Amniotic stem cell (primary cell): ENCODE measurements at places on chromosomes 4 and X.

DNA sequence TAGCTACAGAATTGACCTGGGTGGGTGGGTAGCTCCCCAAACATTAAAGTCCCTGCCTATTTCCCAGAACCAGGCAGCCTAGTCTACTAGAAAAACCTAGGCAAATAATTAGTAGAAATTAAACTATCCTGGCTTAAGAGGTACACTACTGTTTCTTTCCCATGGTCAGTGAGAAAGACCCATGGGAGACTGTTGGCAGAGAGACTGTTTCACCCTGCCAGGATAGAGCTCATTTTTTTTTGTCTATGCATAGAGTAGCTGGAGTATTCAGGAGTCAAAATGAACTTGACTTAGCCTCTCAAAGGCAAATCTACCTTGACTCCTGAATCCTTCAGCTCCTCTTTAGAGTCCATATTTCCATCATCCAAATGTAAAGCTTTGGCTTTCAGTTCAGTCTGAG is 107.0 kb upstream of the AR start:
- DNase-seq, result no peak

DNA sequence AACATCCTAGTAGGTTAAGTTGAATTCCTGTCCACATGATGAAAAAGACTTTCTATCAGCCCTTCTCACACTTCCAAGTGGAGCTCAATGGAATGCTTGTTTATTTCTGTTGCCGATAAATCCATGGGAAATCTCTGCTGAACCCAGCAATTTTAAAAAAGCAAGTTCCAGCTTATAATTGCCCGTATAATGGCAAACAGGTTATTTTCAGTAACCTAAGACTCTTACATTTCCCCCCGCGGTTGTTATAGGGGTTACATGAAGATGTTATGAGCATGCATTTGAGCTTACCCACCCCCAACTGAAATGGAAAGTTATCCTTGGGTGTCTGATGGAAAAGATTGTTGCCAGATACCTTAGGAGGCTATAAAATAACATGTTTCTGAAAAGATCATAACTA is 136.2 kb downstream of the PALLD start:
- DNase-seq, result no peak

- DNase-seq, result peak; percentile 44
Measured at GRCh38 chr4:30719454-30720020, 632 bp upstream of the PCDH7 start.

DNA sequence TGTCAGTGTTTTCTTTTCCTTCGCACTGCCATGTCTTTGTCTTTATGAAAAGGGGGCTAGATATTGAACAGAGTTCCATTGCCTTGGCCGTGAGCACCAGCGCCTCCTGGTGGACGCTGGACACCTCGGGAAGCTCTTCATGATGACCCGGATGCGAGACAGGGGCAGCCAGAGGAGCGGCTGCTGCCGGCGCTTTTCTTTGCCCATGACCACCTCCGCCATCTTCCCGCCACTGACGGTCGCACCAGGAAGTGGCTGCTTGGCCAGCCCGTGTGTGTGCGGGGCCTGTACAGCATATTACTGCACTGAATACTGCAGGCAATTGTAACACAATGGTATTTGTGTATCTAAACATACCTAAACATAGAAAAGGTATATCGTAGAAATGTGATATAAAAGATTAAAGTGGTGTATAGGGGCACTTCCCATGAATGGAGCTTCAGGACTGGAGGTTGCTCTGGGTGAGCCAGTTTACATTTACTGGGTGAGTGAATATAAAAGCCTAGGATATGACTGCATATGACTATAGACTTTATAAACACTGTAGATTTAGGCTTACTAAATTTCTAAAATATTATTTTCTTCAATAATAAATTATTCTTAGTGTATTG is 15.8 kb upstream of the GRIA2 start:
- no peak for DNase-seq

GRCh38 chr4:89242216-89242615 is 65.4 kb downstream of the GPRIN3 start:
- DNase-seq, result no peak

DNA sequence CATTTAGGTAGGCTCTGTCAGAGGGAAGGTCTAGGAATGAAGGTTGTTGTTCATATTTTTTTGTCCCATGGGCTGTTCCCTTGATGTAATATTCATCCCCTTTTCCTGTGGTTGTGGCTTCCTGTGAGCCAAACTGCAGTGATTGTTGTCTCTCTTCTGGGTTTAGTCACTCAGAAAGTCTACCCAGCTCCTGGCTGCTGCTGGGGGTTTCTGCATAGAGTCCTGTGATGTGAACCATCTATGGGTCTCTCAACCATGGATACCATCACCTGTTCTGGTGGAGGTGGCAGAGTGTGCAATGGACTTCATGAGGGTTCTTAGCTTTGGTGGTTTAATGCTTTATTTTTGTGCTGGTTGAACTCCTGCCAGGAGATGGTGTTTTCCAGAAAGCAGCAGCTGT is 122.8 kb downstream of the ZC4H2 start:
- DNase-seq, result no peak

DNA sequence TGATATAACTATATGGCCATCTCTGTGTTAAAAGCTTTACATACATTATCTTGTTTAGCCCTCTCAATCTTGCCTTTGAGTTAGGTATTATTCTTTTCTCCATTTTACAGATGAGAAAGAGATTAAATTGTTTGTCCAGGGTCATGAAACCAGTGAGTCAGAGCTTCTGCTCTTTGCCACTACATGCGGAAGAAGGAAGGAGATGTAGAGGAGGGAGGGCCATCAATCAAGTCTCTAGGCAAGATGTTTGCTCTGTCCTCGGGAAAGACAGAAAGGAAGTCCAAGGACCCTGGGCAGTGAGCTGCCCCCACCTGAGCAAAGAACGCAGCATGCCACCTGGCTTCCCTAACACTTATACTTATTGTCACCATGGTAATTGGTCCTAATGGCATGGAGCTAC is 133.7 kb upstream of the IL1RAPL2 start:
- DNase-seq, result no peak

DNA sequence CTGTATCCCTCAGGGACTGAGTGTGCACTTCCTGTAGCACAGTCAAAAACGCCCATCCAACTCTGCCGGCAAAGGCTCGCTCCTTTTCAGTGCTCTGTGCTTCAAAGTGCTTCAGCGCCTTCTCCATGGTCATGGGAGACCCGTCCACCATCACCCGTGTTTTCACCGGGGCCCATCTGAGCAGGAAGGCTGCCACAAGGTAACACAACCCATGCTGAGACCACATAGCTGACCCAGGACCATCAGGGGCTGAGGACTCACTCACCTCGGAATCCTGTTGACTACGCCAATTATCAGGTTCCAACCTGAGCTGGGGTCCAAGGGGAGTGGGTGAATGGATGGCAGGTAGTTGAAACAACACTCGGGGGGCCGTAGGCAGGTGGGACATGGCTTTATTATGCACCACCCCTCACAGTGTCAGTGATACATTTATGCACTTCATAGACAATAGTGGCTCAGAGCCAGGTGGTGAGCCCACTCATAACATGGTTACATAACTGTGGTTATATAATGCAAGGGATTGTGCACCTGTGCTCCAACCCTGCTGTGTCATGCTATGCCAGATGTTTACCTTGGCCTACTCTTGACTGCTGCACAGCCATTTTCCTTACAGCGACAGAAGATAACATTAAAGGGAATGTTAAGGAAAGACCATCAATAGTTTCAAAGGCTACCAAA is 227.8 kb downstream of the ADGRL3 start:
- no peak for DNase-seq

DNA sequence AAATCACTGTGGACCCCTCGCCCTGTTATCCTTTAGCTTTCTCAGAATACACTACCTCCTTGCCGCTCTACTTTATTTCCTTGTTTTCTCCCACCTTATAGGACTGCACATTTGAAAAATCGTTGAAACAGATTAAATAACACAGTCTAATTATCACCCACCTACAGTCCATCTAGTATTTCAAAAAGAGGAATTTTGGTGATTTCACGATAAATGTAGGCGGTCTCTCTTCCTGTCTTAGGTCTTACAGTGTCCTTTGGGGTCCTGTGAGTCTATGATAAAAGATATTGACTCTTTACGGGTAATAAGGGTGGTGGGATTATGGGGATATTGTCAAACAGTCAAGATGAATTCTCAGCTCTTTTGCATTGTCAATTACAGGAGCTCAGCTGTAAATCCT is 2.4 kb upstream of the TBL1X start:
- no peak for DNase-seq

DNA sequence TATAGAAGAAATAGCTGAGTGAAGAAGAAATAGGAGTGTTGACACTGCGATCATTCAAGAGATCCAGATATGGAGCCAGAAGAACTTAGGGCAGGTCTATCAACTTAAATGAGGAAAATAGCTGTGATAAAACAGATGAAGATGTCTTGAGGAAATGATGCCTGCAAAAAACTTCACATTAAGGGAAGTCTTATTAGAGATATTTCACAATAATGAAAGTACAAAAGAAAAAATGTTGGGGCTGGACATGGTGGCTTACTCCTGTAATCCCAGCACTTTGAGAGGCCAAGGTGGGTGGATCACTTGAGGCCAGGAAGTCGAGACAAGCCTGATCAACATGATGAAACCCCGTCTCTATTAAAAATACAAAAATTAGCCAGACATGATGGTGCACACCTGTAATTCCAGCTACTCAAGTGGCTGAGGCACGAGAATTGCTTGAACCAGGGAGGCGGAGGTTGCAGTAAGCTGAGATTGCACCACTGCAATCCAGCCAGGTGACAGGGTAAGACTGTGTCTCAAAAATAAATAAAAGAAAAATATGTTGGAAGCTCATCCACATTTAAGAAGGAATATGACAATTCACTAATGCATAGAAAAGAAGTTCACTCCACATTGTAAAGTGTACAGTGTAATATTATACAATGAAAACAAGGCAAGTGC is 56.3 kb downstream of the PKD2 start:
- no peak for DNase-seq

GRCh38 chrX:9148615-9149399 is 114.9 kb upstream of the FAM9B start:
- no peak for DNase-seq

- peak; percentile 0 for DNase-seq
Measured at GRCh38 chr4:82975792-82976191, 34.8 kb downstream of the LIN54 start.

DNA sequence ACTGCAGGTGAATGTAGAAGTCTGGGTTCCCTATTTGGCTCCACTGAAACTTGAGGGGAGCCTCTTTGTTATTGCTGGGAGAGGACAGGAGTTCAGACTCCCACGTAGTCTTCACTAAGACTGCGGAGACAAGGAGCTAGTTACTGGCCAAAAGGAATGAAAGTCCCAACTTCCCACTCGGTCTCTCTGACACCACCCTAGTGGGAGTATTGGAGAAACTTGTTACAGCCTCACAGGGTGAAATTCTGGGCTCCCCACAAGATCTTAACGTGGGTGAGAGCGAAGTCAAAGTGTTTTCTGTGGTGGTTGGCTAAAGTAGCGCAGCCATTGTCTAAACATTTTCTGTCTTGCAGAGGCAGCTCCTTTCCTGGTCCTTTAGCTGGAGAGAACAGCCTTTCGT is 13.5 kb downstream of the MYOZ2 start:
- DNase-seq, result no peak

DNA sequence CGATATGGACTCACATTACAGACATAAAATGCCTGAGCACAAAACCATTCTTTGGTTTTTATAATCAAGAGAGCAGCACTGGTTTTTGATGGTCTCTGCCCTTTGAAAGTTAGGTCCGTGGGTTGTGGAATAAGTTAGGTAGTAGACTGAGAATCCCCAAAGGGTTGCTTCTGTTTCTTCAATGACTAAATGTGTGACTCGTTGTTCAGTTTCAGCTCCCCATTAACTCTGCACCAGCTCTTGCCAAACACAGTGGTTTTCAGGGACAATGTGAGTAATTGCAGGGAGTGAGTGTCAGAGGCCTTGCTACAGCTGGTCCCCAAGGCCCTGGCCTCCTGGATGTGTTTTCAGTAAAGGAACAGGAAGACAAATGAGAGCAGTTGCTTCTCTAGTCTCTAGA is 24.8 kb downstream of the SMIM20 start:
- no peak for DNase-seq

DNA sequence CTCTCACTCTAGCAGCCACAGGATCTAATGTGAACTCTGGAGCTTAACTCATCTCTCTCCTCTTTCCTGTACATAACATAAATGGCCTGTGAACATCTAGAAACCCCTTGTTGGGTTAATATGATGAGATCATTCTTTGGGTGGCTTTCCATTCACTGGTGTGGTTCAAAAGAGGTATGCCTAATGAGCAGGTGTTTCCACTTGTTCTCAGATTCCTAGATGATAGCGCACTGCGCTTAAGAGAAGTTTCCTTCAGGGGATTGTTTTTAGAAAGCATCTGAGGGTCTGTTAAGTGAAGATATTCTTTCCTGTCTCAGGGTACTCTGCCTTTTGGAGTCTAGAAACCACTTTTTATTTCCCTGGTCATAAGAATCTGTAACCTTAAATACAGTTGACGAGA is 32.5 kb downstream of the FRMPD4 start:
- no peak for DNase-seq

- DNase-seq, result no peak
Measured at GRCh38 chrX:98338544-98338943, 1454.8 kb downstream of the RPA4 start.

DNA sequence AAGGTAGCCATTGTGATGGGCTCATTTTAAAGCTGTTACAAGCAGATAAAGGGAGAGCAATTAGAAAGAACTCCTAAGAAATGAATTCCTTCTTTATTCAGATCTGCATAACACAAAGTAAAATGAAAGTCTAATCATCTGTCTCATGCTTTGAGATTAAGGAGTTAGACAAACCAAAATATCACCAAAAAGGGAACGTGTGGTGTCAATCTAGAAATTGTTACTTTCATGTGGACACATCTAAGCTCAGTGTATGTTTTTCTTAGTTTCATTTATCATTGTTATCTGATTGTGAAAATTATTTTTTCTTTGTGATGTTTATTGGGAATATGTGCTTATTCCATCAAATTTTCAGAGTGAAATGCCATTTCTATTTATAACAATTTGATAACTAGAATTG is 80.3 kb downstream of the BANK1 start:
- no peak for DNase-seq

DNA sequence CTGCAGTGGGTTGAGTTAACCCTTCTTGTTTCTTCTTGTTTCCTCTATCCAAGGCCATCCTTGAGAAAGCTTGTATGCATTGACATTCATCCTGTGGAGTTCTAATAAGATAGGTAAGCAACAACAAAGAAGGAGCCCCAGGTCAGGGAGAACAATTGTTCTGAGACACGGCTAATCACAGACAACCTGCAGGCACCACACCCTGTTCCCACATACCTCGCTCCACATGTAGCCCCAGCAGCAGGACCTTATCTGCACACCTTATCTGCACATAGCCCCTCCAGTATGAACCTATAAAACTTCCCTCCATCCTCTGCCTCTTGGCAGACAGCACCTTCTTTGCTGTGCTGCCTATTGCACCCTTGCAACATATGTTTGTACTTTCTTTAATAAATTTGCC is 129.1 kb downstream of the MSL3 start:
- no peak for DNase-seq
